Stimulated activated CD8-positive, alpha-beta memory T cell treated with anti-CD3 and anti-CD28 coated beads, Interleukin-7, amount 100 ng/mL, for 4 hours (primary cell): ENCODE measurements at places on chromosomes 2 and 18.

GRCh38 chr18:62611453-62612288 is 88.8 kb downstream of the ZCCHC2 start:
- DNase-seq: no peak

- DNase-seq: no peak
Observed at GRCh38 chr18:34697233-34697632, 12.9 kb upstream of the DTNA start.

GRCh38 chr2:134206573-134206972 is 47.3 kb upstream of the MGAT5 start:
- no peak for DNase-seq

GRCh38 chr2:44948565-44949328 is 7.2 kb downstream of the SIX3 start:
- no peak for DNase-seq

GRCh38 chr2:98839292-98839691 is 96.7 kb downstream of the CRACDL start:
- no peak for DNase-seq

DNA sequence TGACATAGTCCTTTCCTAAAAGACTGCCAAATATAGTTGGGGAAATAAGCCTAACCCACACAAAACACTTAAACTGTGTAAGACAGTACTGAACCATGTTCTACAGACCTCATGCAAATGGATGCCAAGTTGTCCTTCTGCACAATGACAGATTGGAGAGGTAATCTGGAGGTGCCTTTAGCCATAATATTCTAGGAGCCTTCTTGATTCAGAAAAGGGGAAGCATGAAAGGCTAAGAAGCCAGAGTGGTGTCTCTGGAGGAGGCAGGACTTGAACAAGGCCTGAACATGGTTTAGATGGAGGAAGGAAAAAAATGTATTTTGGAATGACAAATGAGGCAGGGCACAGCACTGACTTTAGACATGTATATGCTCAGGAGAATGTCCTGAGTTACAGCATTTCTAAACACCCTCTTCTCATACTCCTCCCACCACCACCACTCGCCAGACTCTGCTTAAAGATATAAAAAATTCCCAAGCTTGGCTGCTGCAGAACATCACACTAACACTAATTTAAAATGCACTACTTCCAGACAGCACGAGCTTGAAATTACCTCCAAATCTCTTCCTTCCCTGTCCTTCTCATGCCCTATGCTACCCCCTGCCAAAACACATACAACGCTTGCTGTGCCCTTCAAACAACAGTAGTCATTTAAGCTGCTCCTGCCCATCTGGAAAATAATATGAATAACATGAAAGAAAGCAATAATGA is 110.4 kb downstream of the ANKRD44 start:
- DNase-seq: no peak

DNA sequence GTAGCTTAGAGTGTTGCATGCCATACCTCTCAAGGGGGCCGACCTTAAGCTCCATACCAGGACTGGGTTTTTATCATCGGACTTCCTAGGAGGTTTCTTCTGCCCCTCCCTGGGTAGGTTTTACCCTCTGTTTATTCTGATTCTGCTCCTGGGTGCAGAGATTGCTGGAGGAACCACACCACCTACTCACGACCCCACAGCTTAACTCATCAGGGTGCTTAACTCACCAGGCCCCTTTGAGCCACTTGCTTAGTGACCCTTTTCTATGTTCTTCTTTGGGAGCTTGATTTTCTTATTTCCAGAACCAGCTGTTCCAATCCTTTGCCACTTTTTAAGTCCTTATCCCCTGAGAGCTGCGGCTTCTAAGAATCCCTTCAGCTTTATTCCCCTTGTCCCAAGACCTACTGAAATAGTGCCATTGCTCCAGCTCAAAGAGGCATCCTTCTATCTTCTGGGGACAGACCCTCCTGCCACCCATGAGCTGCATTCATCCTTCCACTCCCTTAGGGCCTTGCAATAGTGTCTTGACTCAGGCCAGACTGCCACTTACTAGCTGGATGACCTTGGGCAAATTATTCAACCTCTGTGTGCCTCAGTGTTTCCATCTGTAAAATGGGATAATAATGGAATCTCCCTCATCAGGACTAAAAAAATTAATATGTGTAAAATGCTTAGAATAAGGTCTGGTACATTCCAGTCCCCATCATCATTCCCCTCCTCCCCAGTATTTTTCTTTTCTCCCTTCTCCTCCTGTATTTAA is 5.8 kb downstream of the OXER1 start:
- DNase-seq: no peak

DNA sequence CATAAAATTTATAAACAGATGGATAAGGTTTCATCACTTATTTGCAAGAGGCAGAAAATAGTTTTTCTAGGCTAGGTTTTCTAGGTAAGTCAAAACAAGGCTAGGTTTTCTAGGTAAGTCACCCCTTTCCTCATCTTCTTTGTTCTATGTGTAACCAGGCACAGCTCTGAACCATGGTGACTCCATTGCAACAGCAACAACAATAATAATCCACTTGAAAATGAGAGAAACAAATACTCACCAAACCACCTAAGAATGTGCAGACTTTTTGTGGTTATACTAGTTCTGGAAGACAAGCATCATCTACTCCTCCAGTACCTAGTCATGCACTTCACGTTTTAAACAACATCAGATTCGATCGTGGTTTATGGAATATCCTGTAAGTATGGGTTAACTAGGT is 237.4 kb upstream of the ACVR2A start:
- DNase-seq: no peak

DNA sequence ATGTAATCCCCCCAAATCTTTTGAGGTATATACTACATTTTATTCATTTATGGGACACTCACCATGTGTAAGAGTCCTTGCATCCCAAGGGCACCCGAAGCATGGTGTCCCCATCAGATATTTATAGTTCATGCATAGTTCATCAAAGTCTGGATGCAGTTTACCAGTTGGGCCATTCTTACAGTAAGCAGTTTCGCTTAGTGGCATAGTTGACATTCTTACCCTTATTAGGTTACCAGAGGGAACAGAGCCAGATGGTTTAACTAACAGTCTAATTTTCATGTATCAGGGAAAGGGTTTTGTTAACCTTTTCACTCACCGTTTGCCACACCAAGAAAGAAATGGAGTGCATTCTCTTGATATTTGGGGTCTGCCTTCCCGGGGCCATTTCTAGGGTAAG is 7.1 kb downstream of the ZNF407 start:
- no peak for DNase-seq

- no peak for DNase-seq
Observed at GRCh38 chr2:78202986-78203670, 681.0 kb upstream of the LRRTM4 start.

DNA sequence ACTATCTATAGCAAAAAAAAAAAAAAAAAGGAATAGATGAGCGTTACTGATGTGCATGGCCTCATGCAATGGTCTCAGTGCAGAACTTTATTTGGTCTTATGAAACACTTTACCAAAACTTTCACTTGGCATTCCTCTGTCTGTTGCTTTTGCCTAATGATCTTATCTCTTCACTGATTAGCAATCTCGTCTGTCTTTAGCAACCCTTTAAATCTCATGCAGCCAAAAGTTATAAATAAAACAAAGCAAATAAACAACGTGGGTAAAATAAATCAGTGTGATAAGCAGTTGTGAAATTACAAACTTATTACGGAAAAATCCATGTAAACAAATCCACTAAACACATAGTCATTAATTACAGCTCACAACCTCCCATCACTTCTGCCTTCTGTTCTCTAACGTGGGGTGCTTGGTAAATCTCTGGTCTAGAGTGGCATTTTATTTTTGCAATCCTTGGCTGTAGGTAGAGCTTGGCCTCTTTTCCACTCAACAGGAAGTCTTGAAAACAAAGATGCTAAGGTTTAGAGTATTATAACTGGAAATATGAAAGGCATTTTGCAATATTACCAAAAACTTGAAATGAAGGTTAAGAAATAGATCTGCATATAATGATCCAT is 288.0 kb downstream of the AFF3 start:
- DNase-seq: no peak

DNA sequence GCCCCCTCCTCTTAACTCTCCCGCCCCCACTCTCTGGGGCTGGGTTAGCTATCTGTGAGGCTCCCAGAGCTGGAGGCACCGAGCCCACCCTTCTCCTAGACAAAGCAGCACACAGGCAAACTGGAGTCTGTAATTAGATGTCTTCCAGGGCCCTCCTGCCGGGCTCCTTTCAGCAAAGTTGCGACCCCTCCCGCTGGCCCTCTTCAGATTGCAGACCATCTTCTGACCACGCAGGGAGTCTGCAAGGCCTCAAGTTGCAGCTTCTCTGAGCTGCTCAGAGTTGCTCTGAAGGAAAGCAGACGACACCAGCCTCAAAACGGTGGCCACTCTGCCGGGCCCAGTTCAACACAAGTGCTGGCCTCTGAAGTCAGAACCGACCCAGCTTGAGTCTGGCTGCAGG is 228.4 kb upstream of the COPS8 start:
- no peak for DNase-seq

GRCh38 chr2:134087371-134087921 is 166.4 kb upstream of the MGAT5 start:
- DNase-seq: no peak

GRCh38 chr2:130388221-130388907 is 32.5 kb downstream of the PTPN18 start:
- DNase-seq: no peak

- DNase-seq: no peak
Observed at GRCh38 chr2:150097901-150098531, 389.5 kb downstream of the RND3 start.

- DNase-seq: no peak
Observed at GRCh38 chr18:38087538-38087937, 521.9 kb upstream of the CELF4 start.

GRCh38 chr2:61928826-61929461 is 23.5 kb downstream of the COMMD1 start:
- no peak for DNase-seq

- DNase-seq: no peak
Observed at GRCh38 chr18:25256439-25256838, 95.5 kb downstream of the ZNF521 start.

GRCh38 chr2:232929303-232930058 is 59.4 kb downstream of the SNORC start:
- DNase-seq: no peak

DNA sequence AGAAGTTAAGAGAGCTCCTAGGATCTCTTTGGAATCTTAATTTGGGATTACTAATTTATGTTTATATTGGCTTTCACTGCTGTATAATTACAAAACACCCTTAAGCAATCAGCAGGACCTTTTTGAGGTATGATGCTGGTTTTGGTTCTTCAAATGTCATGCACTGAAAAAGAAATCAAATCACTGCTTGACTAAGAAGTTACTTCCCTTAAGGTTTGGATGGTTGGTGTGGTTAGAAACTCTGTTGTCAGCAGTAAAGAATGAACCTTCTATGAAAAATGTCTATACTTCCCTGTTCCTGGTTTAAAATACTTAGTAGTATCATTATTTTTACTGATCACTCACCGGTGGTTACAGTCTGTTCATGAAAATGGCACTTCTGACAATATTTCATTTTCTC is 5.5 kb downstream of the COLEC12 start:
- DNase-seq: no peak

DNA sequence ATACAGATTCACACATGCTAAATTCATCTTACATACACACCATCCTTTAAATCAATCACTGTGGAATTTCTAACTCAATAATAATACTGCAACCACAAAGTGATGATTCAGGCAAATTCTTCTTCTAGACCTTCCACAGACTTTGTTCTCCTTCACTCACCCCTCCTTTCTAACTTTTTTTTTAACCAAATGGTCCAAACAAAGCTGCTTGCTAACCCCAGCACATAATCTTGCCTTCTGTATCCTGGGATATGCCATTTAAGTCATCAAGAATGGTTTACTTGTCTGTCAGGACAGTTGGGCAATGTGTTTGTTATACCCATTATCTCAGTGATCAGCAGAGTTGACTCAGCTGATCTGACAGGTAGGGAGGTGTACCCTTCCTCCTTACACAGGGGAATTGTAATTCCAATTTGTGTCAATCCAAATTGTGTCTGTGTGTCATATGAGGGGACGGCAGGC is 10.0 kb downstream of the SLC40A1 start:
- DNase-seq: no peak

DNA sequence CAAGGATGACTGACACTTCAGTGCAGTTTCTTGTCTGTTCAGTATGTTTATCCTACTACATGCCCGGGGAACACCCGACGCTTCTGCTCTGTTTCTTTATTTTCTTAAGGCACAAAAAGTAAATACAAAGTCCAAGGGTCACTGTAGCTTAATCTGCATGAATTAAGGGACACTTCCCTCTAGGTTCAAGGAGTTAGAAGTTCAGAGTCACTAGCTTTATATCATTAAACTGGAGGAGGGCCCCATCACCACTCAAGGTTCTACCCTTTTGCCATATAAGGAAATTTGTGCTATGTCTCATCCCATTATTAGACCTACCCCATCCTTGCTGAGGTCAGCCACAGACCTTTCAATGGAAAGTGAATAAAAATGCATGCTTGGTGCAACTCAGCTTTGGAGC is 27.6 kb upstream of the RMDN2 start:
- DNase-seq: no peak

GRCh38 chr2:73238976-73239375 is 4.9 kb downstream of the CCT7 start:
- no peak for DNase-seq

- DNase-seq: no peak
Observed at GRCh38 chr2:240478346-240479110, 43.1 kb downstream of the GPC1 start.
